Thymus (tissue), 14 donors: ENCODE measurements at places on chromosomes 1 and 21. TPM values are rescaled to one million over a fixed set of nuclear protein-coding genes. Genes with fewer than 3 reads are reported as not detected.

DNA sequence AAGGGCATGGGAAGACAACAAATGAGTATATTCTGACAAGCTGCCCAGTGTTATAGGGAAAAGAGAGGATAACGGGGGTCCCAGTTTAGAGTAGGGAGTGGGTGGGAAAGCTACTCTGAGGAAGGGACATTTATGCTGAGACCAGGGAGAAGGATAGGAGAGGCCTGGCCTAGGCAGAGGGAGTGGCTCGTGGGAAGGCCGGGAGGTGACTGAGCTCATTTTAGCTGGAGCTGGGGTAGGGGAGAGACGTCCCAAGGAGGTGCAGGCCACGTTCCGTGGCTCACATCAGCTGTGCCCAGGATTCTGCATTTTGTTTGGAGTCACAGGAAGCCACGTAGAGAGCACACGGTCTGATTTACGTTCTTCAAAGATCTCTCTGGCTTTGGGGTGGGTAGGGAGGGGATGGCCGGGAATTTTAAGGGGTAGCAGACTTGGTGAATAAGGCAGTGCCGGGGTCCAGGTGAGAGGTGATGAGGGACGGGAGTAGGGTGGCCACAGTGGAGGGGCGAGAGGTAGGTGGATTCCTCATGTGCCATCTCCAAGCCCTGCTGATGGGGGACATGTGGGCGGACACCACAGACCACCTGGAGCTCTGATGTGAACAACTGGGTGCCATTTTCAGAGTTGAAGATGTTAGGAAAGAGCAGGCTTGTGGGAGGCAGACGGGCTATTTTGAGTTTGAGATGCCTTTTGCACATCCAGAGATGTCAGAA, 4.7 kb downstream of the TINAGL1 start:
- H3K27me3 ChIP-seq, result no peaks in the 10 kb centered on the region
- H3K4me1 ChIP-seq, result peaks cover 2% of the 10 kb centered on the region
- H3K4me3 ChIP-seq, result no peak overlapping the region
- no peak for DNase-seq
- no peak overlapping the region for H3K27ac ChIP-seq
- H3K36me3 ChIP-seq, result no peaks in the 10 kb centered on the region

DNA sequence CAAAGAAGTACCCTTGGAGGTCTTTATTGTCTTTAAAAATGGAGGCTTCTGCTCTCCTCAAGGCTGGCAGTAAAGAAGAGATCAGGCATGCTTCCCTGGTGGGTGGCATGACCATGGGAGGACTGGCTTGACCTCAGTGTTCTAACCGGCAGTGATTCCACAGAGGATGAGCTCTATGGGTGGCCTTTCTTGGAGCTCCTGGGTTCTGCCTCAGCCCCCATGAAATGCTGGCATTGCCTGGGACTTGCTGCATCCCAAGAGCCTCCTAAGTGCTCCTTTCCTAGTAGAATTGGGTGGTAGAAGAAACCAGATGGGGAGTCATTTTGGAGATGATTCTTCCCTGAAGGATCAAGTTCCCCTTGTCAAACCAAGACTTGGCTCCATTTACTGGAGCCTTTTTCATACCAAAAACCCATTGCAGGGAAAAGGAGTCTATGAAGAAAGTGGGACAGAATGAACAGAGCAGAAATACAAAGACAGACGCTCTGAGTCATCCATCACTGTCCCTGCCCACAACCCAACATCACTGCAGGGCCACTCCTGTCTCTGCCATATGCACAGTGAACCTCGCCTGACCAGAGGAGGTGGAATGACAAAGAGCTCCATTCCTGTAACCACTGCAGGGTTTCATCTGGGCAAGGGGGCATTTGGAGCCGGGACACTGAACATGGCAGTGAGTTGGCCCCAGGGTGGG, 42.4 kb downstream of the RIMS3 start:
- no peak overlapping the region for H3K27ac ChIP-seq
- H3K27me3 ChIP-seq, result no peaks in the 10 kb centered on the region
- peaks cover 2% of the 10 kb centered on the region for H3K36me3 ChIP-seq
- no peak for DNase-seq
- H3K4me1 ChIP-seq, result peaks cover 73% of the 10 kb centered on the region

GRCh38 chr1:76868154-76868882, 1.0 kb downstream of the ST6GALNAC5 start:
- no peaks in the 10 kb centered on the region for H3K36me3 ChIP-seq
- H3K4me3 ChIP-seq, result no peak overlapping the region
- H3K27me3 ChIP-seq, result peaks cover 35% of the 10 kb centered on the region
- peaks cover 4% of the 10 kb centered on the region for H3K4me1 ChIP-seq
- DNase-seq, result no peak
- no peak overlapping the region for H3K27ac ChIP-seq

DNA sequence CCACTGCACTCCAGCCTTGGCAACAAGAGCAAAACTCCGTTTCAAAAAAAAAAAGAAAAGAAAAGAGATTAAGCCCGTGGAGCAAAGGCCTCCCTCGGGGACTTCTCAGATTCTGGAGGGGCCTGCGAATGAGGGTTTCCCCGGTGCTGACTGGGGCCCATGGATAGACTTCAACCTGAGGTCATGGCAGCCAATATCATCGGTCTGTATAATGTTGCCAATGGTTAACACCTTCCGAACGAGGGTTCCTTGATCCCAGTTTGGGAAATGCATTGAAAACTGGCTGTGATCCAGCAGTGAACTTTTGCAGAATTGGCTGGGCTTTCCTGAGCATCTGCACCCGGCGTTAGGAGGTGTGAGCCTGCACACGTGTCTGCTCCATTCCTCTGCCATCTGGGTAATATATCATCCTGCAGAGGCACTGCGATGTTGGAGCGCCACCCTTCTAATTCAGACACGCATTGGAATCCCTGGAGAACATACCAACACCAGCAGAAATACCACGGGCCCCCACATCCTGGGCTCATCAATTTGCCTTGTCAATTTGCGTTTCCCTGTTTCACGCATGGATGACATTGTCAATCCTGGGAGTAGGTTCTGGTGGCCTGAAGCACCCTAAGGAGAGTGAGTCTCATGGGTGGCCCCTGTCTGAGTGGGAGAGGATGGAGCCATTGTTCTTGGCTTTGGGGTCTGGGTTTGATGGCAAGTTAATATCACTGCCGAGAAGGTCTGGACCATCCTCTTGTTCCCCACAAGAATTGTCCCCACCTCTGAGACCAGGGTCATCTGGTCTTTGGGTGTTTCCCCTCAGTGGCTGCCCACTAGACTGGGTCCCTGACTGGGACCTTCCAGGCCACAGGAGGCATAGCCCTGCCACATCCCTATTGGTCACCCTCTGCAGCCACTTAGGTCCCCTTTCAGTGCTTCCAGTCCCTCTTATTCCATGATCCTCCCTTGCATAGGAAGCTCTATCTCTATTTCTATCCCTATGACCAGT, 441.0 kb downstream of the PTPRU start:
- no peaks in the 10 kb centered on the region for H3K4me1 ChIP-seq
- DNase-seq, result no peak
- no peak overlapping the region for H3K4me3 ChIP-seq
- no peaks in the 10 kb centered on the region for H3K27me3 ChIP-seq
- H3K27ac ChIP-seq, result no peak overlapping the region

GRCh38 chr1:248842781-248843331, 4.8 kb downstream of the ZNF672 start:
- DNase-seq, result no peak
- H3K4me3 ChIP-seq, result no peak overlapping the region
- H3K27ac ChIP-seq, result no peak overlapping the region
- H3K36me3 ChIP-seq, result peaks cover 42% of the 10 kb centered on the region

Gene TLCD4
- polyA plus RNA-seq, result 0.71 TPM

- no peaks in the 10 kb centered on the region for H3K4me1 ChIP-seq
- H3K36me3 ChIP-seq, result no peaks in the 10 kb centered on the region
- no peak overlapping the region for H3K27ac ChIP-seq
- DNase-seq, result no peak
- no peaks in the 10 kb centered on the region for H3K27me3 ChIP-seq
Observed at GRCh38 chr21:26495283-26495849, 77.7 kb downstream of the CYYR1 start.
